Mesendoderm (in vitro differentiated cells): ENCODE measurements at places on chromosomes 5 and 9.

DNA sequence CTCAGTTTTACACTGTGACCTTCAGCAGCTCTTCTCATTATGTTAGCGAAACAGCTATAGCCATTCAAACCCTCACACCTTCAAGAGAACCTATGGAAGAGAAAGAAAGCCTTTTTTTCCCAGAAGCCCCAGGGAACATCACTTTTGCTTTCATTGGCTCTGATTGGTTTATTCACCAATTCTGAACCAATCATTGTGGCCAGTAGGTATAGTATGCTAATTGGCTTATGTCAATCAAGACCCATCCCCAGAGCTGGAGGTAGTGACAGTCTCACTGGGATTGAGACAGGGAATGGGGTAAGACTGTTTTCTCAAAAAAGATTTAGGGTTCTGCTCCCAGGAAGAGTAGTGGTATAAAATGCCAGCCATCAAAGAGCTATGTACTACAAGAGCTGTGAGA lies 74.1 kb upstream of the FSD1L start:
- DNase-seq: peak; percentile 30

GRCh38 chr9:99977033-99977792 lies 70.8 kb downstream of the STX17 start:
- no peak for DNase-seq

DNA sequence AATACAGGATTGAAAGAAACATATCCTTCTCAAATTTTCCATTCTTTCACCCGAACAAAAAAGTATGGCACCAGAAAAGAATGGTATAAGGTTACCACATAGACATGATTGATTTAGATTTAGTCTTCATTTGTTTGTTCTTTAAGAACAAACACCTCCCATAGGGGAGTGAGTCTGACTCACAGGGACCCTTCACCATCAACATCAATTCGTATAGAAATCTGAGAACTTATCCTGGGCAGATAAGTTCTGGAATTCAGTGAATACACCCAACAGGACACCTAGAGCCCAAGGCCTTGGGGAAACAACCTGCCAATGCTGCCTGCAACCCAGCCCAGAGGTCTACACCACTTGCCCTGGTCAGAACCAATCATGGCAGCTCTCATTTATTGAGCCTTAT lies 46.2 kb downstream of the LHFPL2 start:
- DNase-seq: no peak

GRCh38 chr5:180027459-180028089 lies 44.0 kb downstream of the RNF130 start:
- no peak for DNase-seq

DNA sequence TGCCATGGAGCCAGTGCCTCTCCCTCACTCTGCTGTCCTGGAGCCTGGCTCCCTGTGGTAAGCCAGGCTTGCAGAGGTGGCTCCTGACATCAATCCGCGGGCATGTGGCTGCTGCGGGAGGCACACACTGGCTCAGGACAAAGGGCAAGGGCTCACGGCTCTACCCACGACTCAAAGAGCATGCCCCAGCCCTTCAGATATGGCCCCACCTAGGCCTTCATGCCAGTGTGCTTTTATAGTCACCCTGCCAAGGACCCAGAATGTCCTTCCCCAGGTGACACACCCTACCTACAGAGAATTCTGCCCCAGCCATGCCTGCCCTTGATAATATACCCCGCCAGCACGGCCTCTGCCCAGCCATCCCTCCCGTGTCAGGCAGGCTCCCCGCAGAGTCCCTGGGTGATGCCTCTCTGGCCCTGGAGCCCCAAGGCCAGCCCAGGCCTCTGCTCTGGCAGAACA lies 1.6 kb downstream of the MGAT4B start:
- DNase-seq: no peak

DNA sequence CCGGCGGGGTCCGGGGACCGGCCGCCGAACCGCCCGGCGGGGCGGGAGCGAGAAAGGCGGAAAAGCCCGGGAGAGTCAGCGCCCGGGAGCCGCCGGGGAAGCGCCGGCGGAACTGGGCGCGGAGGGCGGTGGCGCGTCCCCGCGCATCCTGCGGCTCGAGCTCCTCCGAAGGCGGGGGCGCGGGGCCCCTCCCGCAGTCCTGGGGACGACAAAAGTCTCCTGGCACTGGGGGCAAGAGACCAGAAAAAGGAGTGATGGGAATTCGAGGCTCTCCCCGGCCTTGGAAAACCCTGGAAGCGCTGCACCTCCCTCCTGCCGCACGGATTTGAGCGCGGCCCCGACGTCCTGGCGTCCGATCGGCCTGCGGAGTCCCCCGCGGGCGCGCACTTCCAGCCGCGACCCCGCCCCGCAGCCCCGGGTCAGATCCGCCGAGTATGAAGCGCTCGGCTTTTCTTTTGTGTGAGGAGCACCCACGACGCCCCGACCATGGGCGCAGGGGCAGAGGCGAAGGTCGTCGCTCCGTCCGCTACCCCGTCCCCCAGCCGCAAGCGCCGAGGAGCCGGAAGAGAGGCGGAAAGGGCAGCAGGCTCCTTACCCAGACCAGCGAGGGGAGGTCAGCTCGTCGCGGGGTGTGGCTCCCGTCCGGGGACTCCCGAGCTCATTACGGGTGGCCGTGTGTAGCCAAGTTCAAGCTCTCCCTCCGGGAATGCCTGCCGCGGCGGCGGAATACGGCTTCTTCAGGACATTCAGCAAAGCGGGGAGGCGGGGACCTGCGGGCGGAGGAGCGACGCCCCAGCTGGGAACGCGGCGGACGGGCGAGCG lies at the start of gene EPB41L4A:
Gene EPB41L4A (minus strand): TSS at position 114 of the 822 bp plus-strand sequence. CDS start 238 bp downstream, outside the sequence.
- DNase-seq: peak; percentile 76

GRCh38 chr9:108389056-108389455 lies 466.7 kb downstream of the ACTL7B start:
- no peak for DNase-seq

DNA sequence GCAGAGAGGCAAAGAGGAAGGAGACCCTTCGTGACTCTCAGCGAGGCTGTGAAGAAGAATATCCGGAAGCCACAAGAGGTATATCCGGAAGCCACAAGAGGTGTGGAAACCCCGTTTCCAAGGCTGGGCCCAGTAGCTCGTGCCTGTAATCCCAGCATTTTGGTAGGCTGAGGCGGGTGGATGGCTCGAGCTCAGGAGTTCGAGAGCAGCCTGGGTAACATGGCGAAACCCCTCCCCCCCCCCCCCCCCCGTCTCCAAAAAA lies 612 bp upstream of the BBLN start:
- no peak for DNase-seq

GRCh38 chr9:19595003-19595402 lies 186.2 kb downstream of the ACER2 start:
- DNase-seq: no peak

- DNase-seq: no peak
Measured at GRCh38 chr9:127185931-127186781, 63.7 kb upstream of the ANGPTL2 start.

- DNase-seq: no peak
Measured at GRCh38 chr5:59937633-59938032, 44.1 kb upstream of the PDE4D start.

GRCh38 chr9:113990975-113991471 lies 87.1 kb downstream of the AMBP start:
- no peak for DNase-seq

DNA sequence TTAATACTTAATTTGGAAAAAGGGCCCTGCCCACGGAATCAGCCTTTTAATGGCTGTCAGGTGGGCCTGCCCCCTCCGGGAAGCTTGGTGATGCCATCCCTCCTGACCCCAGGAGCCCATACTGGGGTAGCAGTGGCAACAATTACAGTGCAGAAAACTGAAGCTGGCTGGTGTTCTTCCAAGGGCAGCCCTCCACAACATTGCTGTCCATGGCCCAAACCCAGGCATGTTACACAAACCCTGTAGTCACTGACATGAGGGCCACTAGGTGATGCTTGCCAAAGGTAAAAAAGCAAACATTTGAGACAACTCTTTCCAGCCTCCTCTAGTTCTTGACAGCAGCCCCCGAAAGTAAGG lies 150.1 kb upstream of the LHFPL2 start:
- no peak for DNase-seq

DNA sequence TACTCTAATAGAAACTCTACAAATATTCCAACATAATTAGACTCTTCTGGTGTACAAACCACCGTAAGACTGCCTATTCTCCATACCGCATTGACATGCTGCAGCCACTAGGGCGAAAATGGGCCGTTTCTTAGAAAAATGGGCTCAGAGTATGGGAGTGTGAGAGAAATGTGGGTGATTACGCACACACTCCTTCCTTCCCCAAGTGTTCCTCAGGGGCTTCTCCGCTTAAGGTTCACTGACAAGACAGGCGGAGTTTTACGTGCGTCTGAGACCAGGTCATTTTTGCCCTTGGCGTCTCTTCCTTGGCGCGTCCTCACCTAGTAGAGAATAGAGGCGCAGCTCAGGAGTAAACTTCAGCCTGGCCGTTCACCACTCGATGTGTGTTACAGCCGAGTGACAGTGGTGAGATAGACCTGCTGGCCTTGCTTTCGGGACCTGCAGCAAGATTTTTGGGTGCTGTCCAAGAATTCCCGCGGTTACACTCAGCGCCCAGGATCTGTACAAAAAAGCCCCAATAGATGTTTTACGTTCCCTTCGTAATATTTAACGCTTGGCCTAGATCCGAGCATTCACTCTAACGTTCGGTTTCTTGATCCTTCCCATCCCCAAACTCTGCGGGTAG lies 1.8 kb upstream of the NTRK2 start:
- peak; percentile 51 for DNase-seq

GRCh38 chr5:95068289-95068910 lies 216.5 kb downstream of the MCTP1 start:
- DNase-seq: no peak

DNA sequence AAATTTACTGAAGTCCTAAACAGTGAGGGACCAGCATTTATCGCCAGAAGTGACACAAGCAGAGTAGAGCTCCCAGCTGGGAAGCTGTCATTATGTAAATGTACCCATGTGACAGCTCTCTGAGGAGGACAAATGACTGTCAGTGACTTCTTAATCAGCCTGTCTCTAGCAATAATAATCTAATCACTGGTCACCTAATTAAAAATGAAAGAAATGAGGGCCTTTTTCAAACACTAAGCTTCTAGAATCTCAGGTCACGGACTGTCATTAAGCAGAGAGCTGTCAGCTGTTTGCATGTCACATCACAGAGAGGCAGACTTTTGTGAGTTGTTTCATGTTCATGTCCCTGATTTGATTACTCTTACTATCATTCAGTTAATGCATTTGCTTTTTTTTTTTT lies 77.9 kb upstream of the FBXL17 start:
- peak; percentile 54 for DNase-seq

DNA sequence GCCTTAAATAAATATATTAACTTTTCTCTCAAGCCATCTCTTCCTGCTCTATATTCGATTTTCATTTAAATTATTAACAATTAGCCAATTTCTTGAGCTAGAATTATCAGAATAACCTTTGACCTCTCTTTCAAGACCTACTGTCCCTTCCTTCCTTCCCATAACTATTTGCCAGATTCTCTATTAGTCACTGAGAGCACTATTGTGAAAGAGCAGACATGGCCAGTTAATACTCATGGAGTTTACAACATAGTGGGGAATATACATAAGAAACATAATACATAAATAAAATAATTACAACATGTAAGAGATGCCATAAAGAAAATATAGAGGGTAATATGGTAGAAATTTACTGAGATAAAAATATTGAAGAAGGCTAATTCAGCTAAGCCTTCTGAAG lies 72.1 kb upstream of the CHD1 start:
- DNase-seq: no peak

GRCh38 chr9:70043285-70043684 lies 363 bp upstream of the MAMDC2 start:
- peak; percentile 75 for DNase-seq

- DNase-seq: peak; percentile 27
Measured at GRCh38 chr9:20664501-20664900, 19.6 kb upstream of the FOCAD start.

GRCh38 chr5:73673161-73673591 lies 47.2 kb downstream of the ARHGEF28 start:
- DNase-seq: peak; percentile 22
